GM06990 (cell line): ENCODE measurements at places on chromosomes 6 and 20.

GRCh38 chr6:158669145-158670035 is 19.5 kb downstream of the SYTL3 start:
- DNase-seq = no peak

DNA sequence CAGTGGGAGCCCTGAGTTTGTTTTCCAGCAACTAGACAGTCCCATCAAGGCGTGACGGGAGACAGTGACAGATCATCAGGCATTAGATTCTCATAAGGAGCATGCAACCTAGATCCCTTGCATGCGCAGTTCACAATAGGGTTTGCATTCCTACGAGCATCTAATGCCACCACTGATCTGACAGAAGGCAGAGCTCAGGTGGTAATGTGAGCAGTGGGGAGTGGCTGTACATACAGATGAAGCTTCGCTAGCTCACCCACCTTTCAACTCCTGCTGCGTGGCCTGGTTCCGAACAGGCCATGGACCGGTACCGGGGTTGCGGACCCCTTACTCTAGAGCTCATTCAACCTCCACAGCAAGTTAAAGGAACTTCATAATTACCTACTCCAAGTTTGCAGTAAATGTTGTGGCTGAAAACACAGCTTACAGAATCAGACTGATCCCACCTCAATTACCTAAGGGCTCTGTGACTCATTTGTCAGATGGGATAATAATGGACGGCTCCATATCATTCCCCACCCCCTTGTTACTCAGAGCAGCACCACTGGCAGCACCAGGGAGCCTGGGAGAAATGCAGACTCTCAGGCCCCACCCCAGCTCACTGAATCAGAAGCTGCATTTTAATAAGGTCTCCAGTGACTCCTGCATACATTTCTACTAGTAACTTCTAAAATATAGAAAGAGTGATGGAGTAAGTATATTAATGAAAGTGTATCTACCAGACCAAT is 15.7 kb downstream of the PXMP4 start:
- no peak for DNase-seq

DNA sequence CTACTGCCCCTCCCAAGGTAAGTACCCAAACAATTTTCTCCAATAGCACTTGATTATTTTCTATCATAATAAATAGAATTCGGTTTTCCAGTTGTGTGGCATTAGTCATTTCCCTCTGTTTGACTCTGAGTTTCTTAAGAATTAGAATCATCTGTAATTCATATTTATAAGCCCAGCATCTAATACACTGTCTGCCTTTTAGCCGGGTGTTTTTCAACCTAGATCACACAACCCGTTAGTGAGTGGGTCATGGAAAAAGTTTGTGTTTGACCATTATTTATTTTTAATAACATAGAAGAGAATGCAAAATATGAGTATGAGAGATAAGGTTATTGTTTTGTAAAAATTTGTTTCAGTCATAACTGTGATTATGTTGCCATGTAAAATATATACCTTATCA is 701.6 kb downstream of the RFPL4B start:
- DNase-seq = no peak

DNA sequence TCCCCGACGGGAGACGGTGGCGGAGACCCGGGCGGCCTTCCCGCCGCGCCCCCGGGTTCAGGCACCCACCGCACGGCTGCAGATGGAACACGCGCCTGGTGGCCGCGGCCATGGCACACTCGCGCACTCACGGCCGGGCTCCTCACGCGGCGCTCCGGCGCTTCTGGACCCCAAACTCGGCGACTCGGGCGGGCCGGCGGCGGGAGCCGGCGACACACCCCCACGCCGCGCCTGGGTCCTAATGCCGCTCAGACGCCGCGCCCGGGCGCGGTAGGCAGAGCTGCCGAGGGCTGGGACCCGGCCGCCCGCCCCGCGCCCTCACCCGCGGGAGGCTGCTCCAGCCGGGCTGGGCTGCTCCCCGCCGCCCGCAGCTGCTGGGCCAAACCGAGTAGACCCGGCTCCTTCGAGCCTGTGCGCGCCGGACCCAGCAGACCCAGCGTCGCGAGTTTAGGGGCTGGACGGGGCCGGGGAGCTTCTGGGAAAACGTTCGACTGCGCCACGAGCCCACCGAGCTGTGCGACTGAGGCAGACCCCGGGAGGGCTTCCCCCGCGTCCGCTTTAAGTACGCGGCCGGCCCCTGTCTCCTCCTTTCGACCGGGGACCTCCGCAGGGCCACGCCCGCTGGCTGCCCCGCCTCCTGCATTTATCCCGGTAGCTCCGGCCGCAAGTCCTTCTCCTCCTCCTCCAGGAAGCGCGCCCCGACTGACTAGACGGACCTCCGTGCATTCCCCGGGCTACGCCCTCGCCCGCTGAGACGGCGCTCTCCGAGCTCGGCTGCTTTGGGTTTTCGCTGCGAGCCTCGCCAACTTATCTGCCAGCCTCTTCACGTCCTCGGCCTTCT is at the start of gene SLC4A11:
SLC4A11 (minus strand) TSS at position 165 of the 841 bp plus-strand sequence; CDS start at position 112, 53 bp downstream.
- no peak for DNase-seq

GRCh38 chr6:144475411-144475810 is 190.3 kb downstream of the UTRN start:
- DNase-seq = no peak
